ENCODE measurements at places on chromosomes 11 and 22.

- no peak for DNase-seq
Measured at GRCh38 chr11:37230865-37231264, 632.8 kb upstream of the RAG2 start.

DNA sequence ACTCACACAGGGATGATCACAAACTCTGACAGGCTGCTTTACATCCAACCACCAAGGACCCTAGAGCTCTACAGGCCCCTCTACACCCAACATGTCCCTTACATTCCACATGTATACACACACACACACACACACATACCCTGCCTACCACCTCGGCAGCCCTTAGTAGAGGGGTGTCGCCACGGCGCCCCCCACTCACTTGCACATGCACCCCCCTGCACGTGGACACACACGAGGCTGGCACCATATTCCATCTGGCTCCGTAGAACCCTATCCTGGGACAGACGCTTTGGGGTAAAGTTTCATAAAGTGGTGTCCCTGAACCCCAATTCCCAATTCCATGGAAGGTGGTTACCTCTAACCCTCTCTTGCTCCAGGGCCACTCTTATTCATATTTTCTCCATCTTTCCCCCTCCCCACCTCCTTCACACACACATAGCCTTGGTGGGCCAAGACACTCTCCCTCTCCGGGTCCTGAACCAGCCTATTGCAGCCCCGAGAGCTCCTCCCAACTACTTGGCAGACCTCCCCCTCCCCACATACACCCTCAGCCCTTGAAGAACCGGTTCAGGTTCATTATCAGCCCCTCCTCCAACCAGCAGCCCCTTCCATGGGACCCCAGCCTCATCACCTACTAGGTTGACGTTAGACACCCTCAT lies 809 bp downstream of the PDE2A start:
- no peak for DNase-seq

DNA sequence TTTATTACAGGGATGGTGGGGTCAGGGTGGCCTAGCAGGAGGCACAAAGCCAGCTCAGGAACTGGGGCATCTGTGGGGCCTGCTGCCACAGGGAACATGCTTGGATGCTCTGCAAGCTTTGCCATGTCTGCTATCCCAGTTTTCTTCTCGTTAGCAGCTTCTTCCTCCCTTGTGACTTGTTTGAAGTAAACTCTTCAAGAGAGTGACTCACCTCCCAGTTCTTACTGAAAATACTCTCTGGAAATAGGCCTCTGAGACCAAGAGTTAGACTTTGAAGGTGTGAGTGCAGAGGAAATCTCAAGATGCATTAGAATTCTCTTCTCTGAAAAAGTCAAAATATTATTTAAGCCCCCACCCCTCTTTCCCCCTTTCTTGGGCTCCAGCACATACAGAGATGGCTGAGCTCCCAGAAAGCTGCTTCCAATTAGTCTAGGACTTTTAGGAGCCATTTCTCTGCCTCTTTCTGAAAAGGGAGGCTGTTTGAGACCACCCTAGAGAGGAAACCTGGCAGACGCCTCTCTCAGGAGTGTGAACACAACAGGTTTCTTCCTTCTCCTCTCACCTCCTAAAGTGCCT lies 15.1 kb downstream of the CWC15 start:
- DNase-seq, result no peak

GRCh38 chr11:78109081-78110015 lies 29.7 kb upstream of the NDUFC2 start:
- no peak for DNase-seq

GRCh38 chr11:72354356-72355115 lies 79.8 kb downstream of the CLPB start:
- DNase-seq, result no peak

GRCh38 chr11:93099806-93100205 lies 98.0 kb downstream of the SLC36A4 start:
- DNase-seq, result no peak

GRCh38 chr11:120759046-120759445 lies 247.5 kb downstream of the GRIK4 start:
- no peak for DNase-seq

GRCh38 chr11:81332276-81332675 lies 1401.4 kb downstream of the FAM181B start:
- no peak for DNase-seq

- DNase-seq, result no peak
Measured at GRCh38 chr11:27057091-27057780, 16.6 kb downstream of the BBOX1 start.

DNA sequence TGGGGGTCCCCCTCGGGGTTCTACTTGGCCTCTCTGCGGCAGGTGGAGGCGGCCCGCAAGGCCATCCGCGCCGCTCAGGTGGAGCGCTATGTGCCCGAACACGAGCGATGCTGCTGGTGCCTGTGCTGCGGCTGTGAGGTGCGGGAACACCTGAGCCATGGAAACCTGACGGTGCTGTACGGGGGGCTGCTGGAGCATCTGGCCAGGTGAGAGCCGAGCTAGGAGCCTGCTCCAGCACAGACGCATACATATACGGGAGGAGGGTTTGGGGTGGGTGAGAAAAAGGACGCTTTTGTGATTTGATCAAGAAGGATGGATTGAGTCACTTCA lies 415 bp downstream of the CENATAC start:
- no peak for DNase-seq

GRCh38 chr11:16096336-16096735 lies 260.0 kb downstream of the SOX6 start:
- DNase-seq, result no peak

DNA sequence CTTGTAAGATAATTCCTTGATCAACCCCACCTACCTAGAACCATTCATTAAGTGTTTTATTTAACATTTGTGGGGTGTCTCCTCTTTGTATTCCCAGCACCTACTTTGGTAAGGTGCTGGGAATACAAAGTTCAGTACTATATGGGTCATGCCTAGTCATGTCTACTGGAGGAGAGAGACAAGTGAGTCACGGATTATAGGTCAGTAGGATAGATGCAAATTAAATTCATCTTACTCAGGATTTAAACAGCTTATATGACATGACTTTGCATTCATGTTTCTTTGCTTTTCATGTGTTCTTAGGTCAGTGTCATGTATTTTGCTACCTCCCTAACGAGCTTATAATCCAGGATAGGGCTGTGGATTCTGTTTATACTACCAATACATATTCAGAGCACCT lies 3.4 kb upstream of the FADS1 start:
- no peak for DNase-seq

DNA sequence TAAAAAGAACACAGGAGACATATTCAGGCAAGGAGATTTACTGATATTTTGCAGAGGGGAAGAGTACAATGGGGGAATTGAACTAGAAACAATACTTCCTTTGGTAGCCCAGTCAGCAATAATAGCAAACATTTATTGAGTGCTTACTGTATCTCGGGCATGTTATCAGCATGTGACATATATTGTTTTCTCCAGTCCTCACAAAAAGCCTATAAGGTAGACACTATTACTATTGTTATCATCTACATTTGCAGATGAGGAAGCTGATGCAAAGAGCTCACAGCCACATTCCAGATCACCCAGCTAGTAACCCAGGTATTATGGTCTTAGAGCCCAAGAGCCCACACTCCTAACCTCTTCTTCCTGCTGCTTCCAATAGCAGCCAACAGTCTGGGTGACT lies 27.9 kb downstream of the NAV2 start:
- DNase-seq, result no peak

DNA sequence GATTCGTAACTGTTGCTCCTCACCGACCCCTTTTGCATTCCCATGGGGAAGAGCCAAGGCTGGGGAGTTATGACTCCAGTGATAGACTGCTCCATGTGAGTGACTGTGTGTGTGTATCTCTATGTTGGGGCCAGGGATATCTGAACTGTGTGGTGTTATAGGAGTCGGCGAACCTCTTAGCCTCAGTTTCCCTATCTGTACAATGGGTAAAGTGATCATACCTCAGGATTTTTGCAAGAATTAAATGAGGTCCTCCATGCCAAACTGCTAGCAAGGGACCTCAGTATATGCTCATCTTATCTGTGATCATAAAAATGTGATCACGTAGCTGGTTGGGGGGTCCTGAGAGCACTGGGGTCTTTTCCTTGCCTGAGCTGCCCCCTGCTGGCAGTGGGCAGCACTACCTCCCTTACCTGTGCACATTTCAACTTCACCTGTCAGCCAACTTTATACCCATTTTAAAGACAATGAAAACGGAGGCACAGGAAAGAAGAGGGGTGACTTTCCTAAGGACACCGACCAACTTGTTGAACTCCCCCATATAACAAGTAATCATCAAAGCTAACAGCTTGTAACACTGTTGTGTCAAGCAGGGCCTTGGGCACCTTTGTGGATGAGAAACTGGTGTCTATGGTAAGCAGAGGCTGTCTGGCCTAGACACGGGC lies 1.4 kb upstream of the DPP3 start:
- DNase-seq, result no peak

GRCh38 chr11:134032043-134032442 lies 36.8 kb upstream of the JAM3 start:
- DNase-seq, result no peak

DNA sequence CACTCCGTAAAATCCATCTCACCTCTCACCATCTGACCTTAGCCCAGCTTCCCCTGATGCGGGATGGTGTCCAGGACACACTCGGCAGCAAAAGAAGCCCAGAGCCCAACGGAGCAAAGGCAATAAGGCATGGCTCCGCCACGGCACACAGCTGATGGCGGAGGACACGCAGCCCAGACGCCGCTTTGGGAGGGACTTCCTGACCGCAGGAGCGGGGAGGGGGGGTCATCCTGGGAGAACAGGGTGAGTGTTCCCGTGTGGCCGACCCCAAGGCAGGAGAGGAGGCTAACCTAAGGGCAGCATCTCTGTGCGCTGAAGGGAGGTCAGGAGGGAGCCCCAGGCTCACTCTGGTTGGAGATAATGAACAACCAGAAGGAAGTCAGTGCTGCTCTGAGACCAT lies 71.3 kb downstream of the TRMU start:
- DNase-seq, result no peak

DNA sequence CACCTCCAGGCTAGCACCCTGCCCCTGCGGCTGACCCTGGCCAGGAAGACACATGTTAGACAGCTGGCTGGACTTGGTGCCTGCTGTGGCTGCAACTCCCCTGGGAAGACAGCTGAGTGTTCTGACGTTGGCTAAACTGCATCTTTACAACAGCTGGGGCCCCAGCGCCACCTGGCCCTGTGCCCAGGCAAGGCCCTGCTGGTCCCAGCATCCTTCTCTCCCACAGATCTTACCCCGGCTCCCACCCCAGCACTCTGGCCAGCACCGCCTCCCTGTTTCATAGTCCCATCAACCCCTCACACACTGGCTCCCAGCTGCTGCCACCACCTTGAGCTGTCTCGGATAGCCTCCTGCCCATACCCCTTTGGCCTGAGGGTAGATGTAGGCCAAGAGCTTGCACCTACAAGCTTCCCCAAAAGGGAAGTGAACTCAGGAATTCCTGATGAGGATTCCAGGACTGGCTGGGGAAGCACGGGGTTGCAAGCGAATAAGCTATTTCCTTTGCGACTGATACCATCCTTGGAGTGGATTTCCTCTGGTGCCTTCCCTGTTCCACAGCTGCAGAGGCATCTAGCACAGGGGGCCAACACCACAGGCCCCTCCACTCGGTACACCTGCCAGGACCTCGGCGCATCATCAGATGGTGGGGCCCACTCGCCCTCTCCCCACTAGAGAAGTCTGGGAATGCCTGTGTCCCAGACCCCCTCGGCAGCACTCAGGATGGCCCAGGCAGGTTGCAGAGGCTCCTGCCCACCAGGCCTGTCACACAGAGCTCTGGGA lies 28.5 kb downstream of the RSPH14 start:
- no peak for DNase-seq

- no peak for DNase-seq
Measured at GRCh38 chr11:107743191-107743590, 31.3 kb upstream of the SLN start.

- no peak for DNase-seq
Measured at GRCh38 chr22:31533374-31533773, 37.0 kb downstream of the SFI1 start.

GRCh38 chr22:22022947-22023534 lies 40.5 kb upstream of the TOP3B start:
- DNase-seq, result no peak

DNA sequence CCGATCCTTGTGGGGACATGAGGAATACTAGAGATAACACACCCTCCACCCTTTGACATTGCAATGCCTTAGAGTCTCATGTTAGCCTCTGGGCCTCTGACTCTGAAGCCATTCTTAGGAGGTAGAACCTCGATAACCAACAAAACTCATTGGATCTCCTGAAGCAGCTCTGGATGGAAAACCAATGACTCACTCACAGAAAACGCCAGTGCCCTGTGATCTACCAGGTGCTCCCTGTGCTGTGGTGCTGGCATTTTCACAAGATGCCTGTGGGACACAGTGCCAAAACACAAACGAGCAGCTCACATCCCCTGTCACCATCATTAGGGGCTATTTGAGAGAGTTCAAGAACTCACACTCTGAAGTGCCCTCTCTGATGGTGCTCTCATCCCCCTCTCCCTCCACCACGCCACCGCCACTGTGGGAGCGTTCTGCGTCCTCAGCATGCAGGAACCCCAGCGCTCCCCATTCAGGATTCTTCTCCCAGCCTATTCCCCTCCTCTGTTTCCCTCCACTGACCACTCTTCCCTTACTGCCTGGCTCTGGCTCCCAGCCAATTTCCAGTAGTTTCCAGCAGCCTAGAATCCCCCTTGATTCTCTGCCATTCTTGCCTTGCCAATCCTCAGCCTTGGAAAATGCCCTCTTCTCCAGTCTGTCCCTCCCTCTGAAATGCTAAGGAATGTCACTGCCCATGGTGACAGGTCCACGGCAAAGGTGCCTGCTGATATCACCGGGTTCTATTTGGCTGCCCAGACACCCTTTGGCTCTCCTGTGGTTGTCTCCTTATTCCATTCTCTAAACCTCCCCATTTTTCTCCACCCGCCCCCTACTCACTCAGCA lies 4.7 kb upstream of the POLD4 start:
- no peak for DNase-seq

DNA sequence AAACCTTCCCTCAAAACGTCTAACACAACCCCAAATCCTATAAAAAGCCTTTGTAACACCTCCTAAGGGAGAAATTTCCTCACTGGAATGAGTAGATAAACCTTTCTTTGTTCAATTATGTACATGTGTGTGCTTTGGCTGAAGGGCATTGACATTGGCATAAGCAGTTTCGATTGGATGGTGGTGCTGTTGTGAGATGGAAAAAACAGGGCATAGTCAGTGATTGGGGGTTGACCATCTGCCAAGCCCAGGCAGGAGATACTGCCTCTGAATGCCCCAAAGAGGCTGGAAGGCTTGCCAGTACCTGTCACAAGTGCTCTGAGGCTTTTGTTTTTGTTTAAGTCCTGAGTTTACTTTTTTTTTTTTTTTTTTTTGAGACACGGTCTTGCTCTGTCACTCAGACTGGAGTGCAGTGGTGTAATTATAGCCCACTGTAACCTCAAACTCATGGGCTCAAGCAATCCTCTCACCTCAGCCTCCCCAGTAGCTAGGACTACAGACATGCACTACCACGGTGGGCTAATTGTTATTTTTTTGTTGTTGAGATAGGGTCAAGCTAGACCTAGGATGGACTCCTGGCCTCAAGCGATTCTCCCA lies 1.2 kb upstream of the CCDC117 start:
- DNase-seq, result no peak

Measured in mesenteric fat pad (tissue), 1 donor.